Effector memory CD8-positive, alpha-beta T cell (primary cell): ENCODE measurements at places on chromosomes 7 and 10.

DNA sequence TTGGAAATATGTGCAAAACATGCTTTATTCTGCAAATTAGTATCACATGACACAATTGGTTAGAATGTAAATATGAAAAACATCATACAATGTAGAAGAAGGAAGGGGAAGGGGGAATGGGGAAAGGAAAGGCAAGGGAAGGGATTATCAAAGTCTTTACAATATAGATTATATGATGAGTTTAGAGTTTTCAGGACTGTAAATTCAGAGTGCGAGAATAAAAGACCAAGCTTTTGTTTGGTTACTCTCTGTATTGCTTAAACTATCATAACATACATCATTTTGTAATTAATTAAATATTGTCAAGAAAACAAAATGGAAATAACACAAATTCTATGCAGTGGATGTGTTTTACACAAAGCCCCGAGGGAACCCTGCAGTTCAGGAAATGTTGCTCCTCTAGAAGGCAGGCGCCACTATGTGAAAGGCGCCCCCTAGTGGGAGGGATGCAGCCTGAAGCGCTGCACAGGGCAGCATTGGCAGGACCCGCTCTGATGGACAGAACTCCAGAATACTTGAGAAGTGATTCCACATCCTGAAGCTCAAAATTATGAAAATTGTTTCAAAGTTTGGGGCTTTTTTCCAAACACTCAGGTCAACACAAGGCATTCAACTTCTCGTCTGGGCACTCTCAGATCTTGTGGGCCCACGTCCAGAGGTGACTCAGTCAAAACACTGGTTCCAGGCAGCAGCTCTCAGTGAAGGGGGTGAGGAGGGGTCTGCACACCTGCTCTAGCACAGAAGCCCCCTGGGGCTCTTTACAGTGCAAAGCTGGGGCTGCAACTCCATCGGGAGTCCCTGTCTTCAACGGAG, 31.6 kb upstream of the TMEM254 start:
- DNase-seq = peak; percentile 60

GRCh38 chr7:1247527-1248041, 14.9 kb downstream of the UNCX start:
- DNase-seq = no peak

GRCh38 chr7:25391295-25391861, 163.1 kb upstream of the NPVF start:
- DNase-seq = no peak

DNA sequence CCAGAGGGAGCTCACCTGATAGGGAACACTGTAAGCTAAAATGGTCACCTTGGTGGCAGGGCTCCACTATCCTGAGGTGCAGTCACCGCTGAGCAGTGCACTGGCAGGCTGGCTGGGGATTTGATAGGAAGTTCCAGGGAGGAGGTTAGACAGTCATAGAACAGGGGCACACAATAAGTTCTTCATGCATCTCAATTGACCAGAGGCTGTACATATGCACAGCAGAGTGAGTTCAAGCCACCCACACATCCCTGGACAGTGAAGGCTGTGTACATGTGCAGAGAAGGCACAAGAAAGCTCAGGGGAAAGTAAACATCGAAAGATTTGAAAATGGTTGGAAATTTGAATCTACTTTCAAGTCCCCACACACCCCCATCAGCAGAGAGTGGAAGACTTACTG, 13.9 kb downstream of the PRTFDC1 start:
- DNase-seq = no peak

- no peak for DNase-seq
Measured at GRCh38 chr7:132397070-132397469, 179.2 kb downstream of the PLXNA4 start.

GRCh38 chr10:65534771-65535170, 1391.1 kb upstream of the LRRTM3 start:
- no peak for DNase-seq

- no peak for DNase-seq
Measured at GRCh38 chr10:50605951-50606270, 17.8 kb downstream of the SGMS1 start.

GRCh38 chr10:11573497-11573896, 38.0 kb downstream of the USP6NL start:
- no peak for DNase-seq

- DNase-seq = no peak
Measured at GRCh38 chr7:49714182-49714581, 59.3 kb upstream of the VWC2 start.

DNA sequence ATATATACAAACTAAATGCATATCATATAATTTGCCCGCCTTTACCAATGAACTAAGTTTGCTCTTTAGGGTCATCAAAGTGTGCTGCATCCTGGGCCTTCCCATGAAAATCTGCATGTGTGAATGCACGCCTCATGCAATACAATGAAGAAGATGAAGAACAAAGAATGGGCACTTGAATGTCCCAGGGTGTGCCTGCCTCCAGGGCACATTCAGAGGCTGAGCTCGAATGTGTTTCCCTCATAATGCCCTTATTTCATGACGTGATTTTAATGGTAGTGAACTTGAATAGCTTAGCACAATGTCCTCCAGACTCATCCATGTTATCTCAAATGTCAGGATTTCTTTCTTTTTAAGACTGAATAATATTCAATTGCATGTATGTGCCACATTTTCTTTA, 824.9 kb downstream of the TNS3 start:
- DNase-seq = no peak
